ENCODE measurements at places on chromosomes 1 and 21.
A peak's percentile ranks its signal among the peaks of the same experiment; 100 is the strongest.

- no peak for DNase-seq
Measured at GRCh38 chr1:232483826-232484225, 146.1 kb downstream of the SIPA1L2 start.

- no peak for DNase-seq
Measured at GRCh38 chr1:73644198-73644597, 553.8 kb downstream of the LRRIQ3 start.

- no peak for DNase-seq
Measured at GRCh38 chr1:203214871-203215270, 14.6 kb downstream of the CHIT1 start.

DNA sequence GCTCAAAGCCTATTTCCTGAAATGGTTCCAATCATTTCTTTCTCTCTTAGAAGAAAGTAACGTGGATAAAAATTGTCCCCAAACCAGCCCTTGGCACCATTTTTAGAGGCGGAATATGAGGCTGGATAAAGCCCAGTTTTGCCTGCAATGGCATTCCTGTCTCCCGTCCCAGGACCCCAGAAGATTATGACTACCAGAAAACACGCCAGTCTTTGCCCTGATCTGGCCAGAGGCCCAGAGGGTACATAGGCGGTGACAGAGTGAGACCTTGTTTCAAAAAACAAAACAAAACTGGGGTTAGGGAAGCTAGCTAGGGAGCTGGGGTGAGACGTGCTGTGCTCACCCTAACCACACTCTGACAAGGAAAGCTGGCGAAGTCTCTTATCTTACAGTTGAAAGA, at the start of gene AADACL4:
AADACL4 (plus strand) TSS at position 301 of the 400 bp plus-strand sequence. CDS start 462 bp downstream, outside the sequence.
- no peak for DNase-seq

- no peak for DNase-seq
Measured at GRCh38 chr21:45533846-45534635, 8.2 kb downstream of the SLC19A1 start.

GRCh38 chr1:11898086-11898785, 28.0 kb downstream of the KIAA2013 start:
- DNase-seq = no peak

DNA sequence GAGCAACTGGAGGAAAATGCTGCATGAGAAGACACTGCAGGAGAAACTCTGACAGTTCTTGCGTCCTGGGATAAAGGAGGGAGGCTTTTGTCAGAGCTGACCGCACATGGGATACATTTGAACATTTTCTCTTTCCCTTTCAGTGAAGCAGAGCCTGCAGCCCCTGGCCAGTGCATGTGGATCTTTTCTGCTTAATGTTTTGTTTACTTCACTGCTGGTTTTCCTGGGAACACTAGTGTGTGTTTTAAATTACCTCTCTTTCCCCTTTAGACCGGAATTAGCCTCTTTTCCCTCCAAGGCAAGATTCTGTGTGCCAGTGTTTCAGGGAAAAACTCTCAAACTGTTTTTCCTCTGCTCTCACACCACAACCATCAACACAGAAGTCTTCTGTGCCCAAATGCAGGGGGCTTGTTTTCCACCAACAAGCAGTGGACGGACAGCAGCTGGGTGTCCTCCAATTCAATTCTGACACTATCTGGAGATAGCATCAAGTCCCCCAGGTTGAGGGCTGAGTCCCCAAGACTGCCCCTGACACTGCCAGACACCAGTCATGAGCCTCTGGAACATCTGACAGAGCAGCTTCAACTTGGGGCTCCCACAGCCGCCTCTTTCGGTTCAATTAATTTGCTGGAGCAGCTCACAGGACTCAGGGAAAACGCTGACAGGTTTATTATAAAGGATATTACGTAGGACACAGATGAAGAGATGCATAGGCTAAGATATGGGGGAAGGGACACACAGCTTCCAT, 136.2 kb downstream of the RHOU start:
- DNase-seq = no peak

- no peak for DNase-seq
Measured at GRCh38 chr1:220307607-220308006, 35.4 kb upstream of the RAB3GAP2 start.

GRCh38 chr1:44945967-44946366, 40.4 kb downstream of the EIF2B3 start:
- no peak for DNase-seq

- no peak for DNase-seq
Measured at GRCh38 chr21:44505673-44506278, 34.2 kb downstream of the KRTAP10-1 start.

DNA sequence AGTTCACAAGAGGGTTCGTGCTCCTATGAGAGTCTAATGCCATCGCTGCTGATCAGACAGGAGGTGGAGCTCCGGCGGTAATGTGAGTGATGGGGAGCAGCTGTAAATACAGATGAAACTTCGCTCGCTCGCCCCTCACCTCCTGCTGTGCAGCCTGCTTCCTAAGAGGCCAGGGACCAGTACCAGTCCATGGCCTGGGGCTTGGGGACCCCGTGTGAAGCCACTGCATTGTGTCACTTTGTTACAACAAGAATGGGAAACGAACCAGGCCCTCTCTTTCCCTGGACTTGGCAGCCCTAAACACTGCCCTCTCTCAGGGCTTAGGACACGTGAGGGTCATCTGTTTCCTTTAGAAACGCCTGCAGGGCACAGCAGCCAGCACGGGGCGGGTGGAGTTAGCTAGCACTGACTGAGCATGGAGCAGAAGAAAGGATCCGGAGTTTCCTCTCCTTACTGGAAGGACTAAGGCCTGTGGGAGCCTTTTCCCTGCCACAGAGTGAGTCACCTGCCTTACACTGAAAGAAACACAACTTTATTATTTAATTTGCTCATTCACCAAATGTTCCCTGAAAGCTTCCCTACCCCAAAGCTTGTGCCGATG, 185.2 kb upstream of the TMEM51 start:
- no peak for DNase-seq

DNA sequence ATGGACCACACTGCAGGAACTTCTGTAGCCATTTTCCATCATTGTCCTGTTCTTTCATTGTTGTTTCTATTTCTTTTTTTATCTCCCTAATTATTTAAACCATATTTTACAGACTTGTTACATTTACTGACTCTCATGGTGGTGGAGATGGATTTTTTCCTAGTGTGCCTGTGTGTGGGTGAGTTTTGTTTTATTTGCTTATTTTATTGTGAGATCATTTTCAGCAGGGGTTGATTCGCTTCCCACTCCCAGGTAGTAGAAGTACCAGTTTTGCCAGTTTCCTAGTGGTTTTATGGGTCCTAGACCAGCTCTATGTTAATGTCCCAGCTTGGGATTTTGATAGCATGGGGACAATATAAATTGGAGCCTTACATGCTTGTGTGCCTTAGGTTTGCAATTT, 80.0 kb upstream of the BACH1 start:
- no peak for DNase-seq

DNA sequence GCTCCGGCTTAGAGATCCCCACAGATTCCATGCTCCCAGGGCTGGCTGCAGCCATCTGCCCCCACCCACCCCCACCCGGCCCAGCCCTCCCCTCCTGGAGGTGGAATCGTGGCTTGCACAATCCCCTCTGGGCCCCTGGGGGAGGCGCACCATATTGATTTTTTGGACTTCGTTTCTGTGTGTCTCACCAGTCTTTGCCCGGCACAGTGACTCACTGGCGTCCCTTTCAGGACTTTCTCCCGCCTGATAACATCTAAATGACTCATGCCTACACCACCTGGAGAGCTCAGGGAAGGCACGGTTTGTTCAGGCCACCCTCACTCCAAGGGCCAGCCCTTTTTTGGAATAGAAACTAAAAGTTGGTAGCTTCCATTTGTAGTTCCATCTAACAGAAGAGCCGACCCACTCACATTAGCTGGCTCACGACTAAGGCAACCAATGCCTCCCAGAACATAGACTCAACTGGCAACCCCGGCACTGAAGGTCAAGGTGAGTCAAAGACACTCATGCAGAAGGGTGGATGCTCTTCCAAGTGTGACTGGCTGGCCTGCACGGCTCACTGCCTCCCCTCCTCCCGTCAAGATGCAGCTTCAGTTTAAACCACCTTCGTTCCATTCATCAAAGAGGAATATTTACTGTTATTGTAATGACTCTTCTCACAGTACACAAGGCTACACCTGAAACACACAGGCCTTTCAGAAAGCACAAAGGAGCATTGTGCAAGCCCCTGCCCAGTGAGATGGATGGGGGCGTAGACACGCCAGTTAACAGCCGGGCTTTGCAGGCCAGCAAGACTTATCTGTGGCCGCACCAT, 18.1 kb upstream of the ETS2 start:
- DNase-seq = peak; percentile 66

GRCh38 chr1:29972421-29973053, 736.2 kb downstream of the PTPRU start:
- DNase-seq = no peak

DNA sequence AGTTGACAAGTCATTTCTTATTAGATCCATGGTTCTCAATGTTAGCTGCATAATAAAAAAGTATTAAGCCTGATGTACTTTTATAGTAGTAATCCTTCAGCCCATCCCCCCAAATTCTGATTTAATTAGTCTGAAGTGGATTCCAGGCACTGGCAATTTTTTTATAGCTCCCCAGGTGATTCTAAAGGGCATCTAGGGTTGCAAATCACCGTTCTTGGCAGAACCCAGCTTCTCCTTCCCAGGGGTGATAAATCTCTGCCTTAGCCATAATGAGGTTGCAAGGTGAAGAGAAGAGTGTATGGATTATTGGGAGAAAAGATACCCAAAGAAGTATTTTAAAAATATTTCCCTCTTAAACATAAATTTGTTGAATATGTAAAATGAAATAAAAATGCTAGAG, 43.0 kb upstream of the RXRG start:
- DNase-seq = no peak

GRCh38 chr1:41898191-41898713, 20.5 kb downstream of the HIVEP3 start:
- peak; percentile 27 for DNase-seq

GRCh38 chr1:99643021-99643779, 2.7 kb upstream of the PALMD start:
- DNase-seq = no peak

- DNase-seq = no peak
Measured at GRCh38 chr1:47533793-47534328, 96.0 kb downstream of the FOXD2 start.

- no peak for DNase-seq
Measured at GRCh38 chr1:245409341-245410195, 254.8 kb downstream of the KIF26B start.

DNA sequence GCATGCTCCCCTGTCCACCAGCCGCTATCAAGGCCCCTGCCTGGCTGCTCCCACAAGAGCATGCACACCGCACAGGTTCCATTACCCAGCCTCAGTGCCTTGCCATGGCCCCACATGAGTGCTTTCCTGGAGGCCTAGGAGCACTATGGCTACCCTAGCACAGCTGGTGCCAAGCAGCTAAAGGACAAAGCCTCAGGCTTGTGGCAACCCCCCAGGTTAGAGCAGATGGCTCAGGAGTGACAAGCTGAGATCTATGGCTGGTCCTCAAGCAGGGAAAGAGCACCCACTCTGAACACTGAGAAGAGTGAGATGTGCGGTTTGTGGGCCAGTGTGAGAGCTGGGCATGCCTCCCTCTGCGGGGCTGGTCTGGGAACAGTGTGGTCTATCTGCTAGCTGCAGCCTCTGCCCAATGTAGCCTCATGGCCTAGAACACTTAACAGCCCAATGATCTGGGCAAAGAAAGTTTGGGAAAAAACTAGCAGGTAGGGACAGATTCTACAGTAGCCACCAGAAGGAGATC, 129.8 kb downstream of the VAV3 start:
- DNase-seq = no peak

GRCh38 chr21:39523399-39523798, 71.6 kb downstream of the SH3BGR start:
- no peak for DNase-seq

GRCh38 chr1:183652107-183652506, 1.0 kb downstream of the APOBEC4 start:
- peak; percentile 74 for DNase-seq

DNA sequence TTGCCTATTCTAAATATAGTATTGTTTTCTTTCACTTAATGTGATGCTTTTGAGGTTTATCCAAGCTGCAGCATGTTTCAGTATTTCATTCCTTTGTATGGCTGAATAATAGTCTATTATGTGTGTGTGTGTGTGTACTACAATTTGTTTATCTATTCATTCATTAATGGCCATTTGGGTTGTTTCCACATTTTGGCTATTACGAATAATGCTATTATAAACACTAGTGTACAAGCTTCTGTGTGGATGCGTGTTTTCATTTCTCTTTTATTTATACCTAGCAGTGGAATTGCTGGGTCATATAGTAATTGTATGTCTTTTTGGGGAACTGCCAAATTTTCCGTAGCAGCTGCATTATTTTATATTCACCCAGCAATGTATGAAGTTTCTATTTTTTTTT, 15.0 kb upstream of the THEM5 start:
- no peak for DNase-seq

DNA sequence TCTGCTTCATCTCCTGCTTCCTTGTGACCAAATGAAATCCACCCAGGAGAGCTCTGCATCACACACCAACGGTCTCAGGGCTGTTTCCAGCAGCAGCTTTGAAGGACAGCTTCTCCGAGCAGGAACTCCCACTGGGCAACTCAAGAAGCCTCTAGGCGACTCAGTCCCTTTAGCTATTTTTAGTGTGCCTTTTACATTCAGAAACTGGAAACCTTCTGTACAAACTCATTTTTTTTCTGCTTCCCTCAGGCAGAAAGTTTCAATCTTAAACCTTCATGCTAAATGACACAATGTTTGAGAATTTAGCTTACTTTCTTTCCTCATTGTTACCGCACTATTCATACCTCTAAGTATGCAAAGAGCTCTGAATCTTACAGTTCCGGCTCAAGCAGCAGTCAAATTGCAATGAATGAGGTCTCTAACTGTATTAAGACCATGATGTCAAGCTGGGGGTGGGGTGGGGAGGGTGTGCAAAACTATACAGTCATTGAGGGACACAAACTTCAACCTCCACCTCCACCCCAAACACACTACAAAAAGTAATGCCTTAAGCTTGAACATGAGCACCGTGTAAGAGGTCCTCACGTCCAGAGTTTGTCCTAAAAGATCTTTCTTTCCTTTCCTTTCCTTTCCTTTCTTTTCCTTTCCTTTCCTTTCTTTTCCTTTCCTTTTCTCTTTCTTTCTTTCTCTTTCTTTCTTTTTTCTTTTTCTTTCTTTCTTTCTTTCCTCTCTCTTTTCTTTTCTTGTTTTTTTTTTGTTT, 16.4 kb upstream of the TARBP1 start:
- DNase-seq = peak; percentile 90

- DNase-seq = peak; percentile 77
Measured at GRCh38 chr1:172393354-172393753, 27.1 kb upstream of the C1orf105 start.

- no peak for DNase-seq
Measured at GRCh38 chr1:66597500-66597899, 63.5 kb downstream of the SGIP1 start.

All from GM12865 (cell line).